ENCODE measurements at places on chromosomes 7 and 10.

- no peak for DNase-seq
Measured at GRCh38 chr10:48439581-48440041, 133.1 kb downstream of the MAPK8 start.

- DNase-seq: no peak
Measured at GRCh38 chr7:117269886-117270285, 53.0 kb downstream of the WNT2 start.

DNA sequence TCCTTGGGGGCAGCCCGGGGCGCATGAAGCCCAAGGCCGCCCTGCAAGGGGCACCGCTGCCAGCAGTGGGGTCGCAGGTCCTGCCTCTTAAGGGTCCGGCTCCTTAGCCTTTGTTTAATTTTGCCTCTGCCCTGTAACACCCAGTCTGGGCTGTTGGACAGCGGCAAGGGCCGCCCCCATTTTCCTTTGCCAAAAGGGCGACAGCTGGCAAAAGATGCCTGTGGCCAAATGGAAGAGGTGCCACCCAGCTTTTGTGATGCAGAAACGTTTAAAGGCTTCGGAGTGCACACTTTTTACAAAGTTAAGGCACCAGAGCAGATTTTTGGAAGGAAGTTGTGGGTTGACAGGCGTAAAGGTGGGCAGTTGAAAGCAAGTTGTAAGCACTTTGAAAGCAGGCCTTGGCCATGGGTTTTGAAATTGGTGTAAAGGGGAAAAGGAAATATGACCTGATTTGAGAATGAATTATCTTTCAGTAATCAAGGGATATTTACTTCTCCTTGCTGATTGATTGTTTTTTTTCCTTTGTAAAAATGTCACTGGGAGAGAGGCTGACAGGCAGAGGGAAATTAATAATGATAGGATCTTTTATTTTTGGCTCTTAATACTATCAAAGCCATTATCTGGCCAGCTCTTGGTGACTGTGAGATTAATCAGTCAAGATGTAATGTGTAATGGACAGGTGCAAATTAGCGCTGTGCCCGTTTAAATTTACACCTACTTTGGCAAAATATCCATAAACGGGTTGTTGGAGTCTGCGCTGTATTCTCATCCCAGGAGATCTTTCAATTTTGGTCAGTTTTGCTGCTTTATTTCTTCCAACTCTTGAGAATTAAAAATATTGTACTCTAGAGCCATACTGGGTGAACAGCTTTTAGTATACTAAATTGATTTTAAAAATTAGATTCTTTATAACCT, 1.2 kb downstream of the CASD1 start:
- DNase-seq: peak; percentile 0

DNA sequence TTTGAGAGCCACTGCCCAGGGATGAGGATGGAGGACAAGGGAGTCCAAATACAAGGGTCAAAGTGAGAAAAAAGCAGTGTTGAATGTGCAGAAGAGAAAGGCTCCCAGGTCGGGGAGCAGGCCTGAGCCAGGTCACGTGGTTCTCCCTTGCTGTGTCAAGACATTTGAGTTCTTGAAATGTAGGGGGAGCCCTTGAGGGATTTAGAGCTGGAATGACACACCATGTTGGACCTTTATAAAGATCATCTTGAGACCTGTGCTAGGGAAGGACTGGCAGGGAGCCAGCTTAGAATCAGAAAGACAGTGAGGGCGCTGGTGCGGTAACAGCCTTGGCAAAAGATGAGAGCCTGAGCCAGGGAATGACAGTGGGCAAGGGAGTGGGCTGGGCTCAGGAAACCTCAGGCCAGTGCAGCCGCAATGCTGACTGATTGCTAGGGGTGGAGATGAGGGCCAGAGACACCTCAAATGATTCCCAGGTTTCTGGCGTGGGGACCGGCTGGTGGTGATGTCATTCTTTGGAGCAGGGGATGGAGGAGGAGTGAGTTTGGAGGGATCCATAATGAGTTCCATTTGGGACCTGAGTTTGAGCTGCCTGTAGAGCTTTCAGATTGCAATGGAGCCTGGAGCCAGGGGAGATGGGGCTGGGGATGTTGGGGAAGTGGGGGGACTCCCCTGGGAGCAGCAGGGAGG, 120.1 kb downstream of the PTPN20 start:
- DNase-seq: no peak

DNA sequence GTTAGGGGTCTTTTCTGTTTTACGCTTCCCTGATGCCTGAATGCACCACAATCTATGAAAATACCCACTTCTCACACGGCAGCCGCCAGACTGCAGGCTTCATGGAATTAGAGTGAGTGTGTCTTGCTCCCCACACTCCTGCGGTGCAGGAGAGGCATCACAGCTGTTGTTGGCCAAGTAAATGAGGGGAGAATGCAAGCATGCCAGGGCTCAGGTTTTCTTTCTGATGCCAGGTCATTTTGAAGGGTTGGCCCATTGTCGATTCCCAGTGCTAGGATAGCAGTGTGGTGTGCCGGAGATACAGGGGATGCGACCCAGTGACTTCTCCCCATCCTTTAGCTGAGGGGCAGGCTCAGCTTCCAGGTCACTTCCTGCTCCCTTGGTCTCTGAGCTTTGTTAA, 16.3 kb downstream of the CXCL12 start:
- no peak for DNase-seq

GRCh38 chr7:70893971-70894715, 237.8 kb upstream of the GALNT17 start:
- no peak for DNase-seq

- DNase-seq: no peak
Measured at GRCh38 chr10:42594246-42594650, 44.1 kb downstream of the ZNF33B start.

DNA sequence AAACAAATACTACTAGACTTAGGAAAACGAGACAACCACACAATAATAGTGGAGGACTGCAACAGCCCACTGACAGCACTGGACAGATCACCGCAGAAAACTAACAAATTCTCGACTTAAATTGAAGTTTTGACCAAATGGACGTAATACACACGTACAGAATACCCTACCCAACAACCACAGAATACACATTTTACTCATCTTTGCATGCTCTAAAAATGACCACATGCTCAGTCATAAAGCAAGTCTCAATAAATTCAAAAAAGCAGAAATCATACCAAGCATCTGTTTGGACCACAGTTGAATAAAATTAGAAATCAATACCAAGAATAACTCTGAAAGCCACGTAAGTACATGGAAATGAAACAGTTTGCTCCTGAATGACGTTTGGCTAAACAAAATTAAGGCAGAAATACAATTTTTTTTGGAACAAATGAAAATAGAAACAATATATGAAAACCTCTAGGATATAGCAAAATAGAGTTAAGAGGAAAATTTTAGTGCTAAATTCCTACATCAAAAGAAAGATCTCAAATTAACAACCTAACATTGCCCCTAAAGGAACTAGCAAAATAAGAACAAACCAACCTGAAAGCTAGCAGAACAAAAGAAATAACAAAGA, 30.6 kb downstream of the MAPK8 start:
- no peak for DNase-seq

DNA sequence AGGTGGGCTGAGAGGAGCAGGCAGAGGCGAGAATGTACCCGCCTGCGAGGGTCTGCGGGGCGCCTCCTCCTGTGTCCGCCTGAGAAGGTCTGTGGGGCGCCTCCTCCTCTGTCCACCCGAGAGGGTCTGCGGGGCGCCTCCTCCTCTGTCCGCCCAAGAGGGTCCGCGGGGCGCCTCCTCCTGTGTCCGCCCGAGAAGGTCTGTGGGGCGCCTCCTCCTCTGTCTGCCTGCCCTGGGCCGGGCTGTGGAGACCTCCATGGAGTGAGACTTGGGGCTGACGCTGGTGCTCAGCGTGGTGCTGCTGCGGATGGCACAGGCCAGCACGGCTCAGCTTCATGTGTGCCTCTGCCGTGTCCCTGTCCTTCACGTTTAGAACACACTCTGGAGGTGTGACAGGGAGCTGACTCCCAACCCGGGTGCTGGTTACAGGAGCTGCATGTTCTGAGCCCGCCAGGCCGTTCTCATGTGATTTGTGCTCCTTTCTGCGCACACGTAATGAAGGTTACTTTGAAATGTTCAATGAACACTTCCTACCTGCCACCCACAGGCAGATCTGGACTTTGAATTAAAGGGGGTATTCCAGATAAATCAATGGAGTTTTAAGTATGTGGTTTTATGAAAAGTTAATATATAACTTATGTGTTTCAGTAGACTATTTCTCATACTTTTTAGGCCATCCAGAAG, 20.5 kb upstream of the GET4 start:
- no peak for DNase-seq

DNA sequence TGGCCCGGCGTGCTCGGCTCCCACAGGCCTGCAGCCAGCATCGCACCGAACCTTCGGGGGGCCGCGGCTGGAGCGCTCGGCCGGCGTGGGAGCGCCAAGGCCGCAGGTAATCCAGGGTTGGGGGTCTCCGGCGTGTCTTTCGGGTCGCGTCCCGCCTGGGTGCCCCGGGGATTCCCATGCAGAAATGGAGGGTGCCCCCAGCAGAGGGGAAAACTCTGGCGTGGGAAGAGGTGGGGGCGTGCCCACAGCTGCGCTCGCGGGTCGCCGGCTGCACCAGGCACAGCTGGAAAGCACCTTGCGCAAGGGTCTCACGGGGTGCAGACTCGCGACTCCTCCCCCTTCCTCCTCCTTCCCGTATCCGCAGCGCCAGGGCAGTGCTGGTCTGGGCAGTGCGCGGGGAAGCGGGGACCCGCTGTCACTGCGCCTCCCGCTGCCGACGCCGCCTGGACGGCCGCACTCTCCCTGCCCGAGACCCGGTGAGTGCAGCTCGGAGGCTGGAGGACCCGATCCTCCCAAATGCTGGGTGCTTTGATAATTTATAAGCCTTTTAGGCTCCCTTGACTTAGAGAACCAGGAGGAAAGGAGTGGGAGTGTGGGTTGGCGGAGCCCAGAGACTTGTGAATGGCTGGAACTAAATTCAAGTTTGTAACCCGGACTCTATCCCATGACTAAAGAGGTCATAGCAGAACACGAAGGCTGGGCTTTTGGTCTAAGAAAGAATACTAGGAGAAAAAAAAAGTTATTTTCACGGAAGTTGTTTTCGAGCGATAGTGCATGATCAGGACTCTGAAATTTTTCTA, 489 bp downstream of the MAP3K8 start:
- no peak for DNase-seq

DNA sequence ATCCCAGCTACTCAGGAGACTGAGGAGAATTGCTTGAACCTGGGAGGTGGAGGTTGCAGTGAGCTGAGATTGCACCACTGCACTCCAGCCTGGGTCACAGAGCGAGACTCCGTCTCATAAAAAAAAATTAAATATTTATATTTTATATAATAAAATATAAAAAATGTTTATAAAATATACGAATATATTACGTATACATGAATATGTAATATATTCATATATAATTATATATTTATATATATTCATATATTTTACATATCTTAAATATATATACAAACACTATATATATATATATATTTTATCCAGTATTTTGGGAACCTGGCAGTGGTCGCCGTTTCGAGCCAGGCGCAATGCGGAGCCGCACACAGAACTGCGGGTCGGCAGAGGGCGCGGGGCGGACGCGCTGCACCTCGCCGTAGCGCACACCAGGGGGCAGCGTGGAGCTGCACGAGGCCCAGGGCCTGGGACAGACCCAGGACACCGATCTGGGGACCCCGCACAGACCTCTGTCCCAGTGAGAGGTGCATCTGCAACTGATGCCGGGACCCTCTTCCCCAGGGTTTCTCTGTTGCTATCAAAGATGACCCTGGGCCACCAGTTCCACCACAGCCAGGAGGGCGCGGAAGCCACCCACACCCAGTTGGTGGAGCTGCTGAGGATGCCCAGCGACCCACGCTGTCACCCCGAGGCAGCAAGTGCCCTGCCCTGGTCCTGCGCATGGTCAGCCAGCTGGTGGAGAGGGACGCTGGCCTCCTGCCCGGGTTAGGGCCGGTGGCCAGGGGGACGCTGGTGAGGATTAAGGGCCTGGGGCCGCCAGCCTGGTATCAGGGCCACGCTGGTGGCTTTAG, 22.7 kb downstream of the AP5Z1 start:
- no peak for DNase-seq

- no peak for DNase-seq
Measured at GRCh38 chr7:149721084-149721601, 52.2 kb downstream of the ZNF467 start.

DNA sequence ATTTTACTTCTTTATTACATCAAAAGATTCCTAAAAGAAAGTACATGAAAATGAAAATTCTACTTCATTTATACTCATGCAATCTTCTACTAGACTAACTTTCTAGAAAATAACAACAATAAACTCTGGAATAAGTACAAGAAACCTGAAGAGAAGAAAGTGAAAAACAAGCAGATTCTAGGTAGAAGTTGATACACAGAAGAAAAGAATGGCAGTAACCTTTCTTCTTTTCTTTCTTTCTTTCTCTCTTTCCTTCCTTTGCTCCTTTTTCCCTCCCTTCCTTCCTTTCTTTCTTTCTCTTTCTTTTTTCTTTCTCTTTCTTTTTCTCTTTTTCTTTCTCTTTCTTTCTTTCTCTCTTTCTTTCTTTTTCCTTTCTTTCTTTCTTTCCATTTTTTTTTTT, 541.7 kb upstream of the ANKRD30A start:
- DNase-seq: no peak

- DNase-seq: no peak
Measured at GRCh38 chr10:44978570-44979280, at the start of gene DEPP1. TSS of gene DEPP1 (minus strand) at chr10:44978809. CDS start at chr10:44978030, 779 bp downstream.

- DNase-seq: no peak
Measured at GRCh38 chr10:11608159-11609013, 3.1 kb downstream of the USP6NL start.

Measured in stimulated activated CD4-positive, alpha-beta T cell treated with anti-CD3 and anti-CD28 coated beads, Interleukin-1b, Interleukin-23, amount 100 ng/mL, for 1 hour (primary cell).